ENCODE measurements at places on chromosomes 3 and 15.
A peak's percentile ranks its signal among the peaks of the same experiment; 100 is the strongest.

GRCh38 chr3:46844881-46845312, 18.3 kb downstream of the MYL3 start:
- no peak for DNase-seq

- DNase-seq = no peak
Measured at GRCh38 chr15:87365186-87365585, 891.4 kb downstream of the NTRK3 start.

- no peak for DNase-seq
Measured at GRCh38 chr15:89179966-89180875, 41.2 kb downstream of the RLBP1 start.

GRCh38 chr3:42098171-42098570, 7.0 kb downstream of the TRAK1 start:
- DNase-seq = no peak

DNA sequence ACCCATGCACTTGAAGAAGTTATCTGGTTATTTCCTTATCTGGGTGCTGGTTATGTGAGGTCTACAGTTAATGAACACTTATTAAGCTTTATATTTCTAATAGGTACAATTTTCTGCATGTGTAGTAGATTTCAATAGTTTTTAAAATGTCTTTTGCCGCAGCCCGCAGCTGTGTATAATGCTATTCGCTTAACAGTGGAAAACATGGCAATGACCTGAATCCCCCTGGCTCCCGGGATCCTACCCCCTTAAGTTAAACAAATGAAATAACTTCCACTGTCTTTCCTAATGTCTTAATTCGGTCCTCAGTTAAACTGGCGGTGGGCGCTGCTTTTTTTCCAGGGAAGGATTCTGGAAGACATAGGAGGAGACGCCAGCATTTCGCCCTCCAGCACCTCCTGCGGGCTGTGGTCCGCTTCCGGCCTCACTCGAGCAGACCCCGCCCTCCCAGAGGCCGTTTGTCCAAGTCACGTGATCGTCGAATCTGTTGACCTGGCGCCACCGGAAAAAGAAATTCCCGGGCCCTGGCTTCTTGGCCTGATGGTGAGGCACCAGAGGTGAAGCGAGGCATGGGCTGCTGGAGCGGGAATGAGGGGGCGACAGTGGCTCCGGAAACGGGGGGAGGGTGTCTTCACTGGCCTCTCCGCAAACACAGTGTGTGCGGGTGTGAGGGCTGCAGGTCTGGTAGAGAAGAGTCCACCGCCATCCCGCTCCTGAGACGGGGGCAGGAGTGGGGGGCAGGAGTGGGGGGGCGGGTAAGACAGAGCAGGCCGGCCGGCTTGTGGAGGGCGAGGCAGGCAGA, 45.6 kb upstream of the CSPG4 start:
- DNase-seq = peak; percentile 54

DNA sequence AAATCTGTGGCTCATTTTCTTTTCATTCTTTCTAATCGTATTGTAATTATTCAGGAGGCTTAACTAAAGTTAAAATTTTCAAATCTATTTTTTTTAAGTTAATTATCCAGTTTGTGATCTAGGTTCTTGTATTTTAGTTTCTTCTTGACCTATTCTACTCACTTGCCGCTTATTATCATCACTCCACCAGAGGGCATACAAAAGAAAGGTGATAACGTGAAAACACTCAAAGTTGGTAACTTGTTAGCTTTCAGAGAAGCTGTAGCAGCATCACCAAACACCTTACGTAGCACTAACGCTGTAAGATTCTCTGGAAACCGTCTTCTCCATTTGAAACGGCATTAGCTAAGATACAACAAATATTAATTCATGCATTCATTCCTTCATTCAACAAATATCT, 4.8 kb downstream of the GNB4 start:
- DNase-seq = no peak

DNA sequence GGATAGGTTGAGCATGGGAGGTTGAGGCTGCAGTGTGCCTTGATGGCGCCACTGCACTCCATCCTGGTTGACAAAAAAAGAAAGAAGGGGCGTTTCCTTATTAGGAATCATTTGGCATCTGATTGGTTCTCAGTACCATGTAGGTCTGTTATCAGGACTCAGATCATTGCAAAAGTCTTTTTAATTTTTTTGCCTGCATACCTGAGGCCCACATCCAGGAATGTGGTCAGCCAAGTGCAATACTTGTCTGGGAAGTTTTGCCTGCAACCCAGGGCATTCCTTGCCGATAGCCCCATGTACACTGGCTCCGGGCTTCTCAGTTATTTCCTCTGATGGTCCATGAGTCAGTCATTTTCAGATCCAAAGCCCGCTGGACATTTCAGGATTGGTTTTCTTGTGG, 50.1 kb upstream of the CRTC3 start:
- no peak for DNase-seq

Measured in GOT3 (cell line).